H1 (cell line): ENCODE measurements at places on chromosomes 6 and 20. TPM values are rescaled to one million over a fixed set of nuclear protein-coding genes. Genes with fewer than 3 reads are reported as not detected.
A peak's percentile ranks its signal among the peaks of the same experiment; 100 is the strongest.

Gene SAPCD1
- 3.4 and 5.9 TPM in 2 replicates for total RNA-seq

Gene EDN1
- 1.1 and 1.2 TPM in 2 replicates for total RNA-seq

Gene FGD2
- 0.19 and 0.32 TPM in 2 replicates for total RNA-seq

Gene APOM
- total RNA-seq: 3.4 and 3.8 TPM in 2 replicates

Gene ALDH5A1
- 2.4 and 4.1 TPM in 2 replicates for total RNA-seq

Gene SPATA25
- 2.5 and 3.0 TPM in 2 replicates for total RNA-seq

Gene ZNF165
- 9.3 and 10.2 TPM in 2 replicates for total RNA-seq

Gene ZGPAT
- 21.4 and 24.9 TPM in 2 replicates for total RNA-seq

Gene MAFB
- total RNA-seq: 1.6 and 1.8 TPM in 2 replicates

Gene STX11
- total RNA-seq: 0.21 and 0.34 TPM in 2 replicates

- H3K27ac ChIP-seq: no peak overlapping the region
- H3K27me3 ChIP-seq: no peaks in the 10 kb centered on the region
- H3K36me3 ChIP-seq: no peaks in the 10 kb centered on the region
- H3K4me3 ChIP-seq: no peak overlapping the region
Observed at GRCh38 chr6:88637761-88638545, 325.5 kb downstream of the RNGTT start.

GRCh38 chr6:16836144-16836981, 75.1 kb upstream of the ATXN1 start:
- H3K27ac ChIP-seq: no peak overlapping the region
- H3K36me3 ChIP-seq: no peaks in the 10 kb centered on the region
- DNase-seq: no peak
- no peaks in the 10 kb centered on the region for H3K4me1 ChIP-seq
- H3K27me3 ChIP-seq: no peaks in the 10 kb centered on the region
- H3K4me3 ChIP-seq: no peak overlapping the region

- H3K27ac ChIP-seq: no peak overlapping the region
- H3K4me1 ChIP-seq: no peaks in the 10 kb centered on the region; the same call in none of the 2 replicates
- H3K4me3 ChIP-seq: no peak overlapping the region
- no peaks in the 10 kb centered on the region for H3K27me3 ChIP-seq
- no peaks in the 10 kb centered on the region for H3K36me3 ChIP-seq
Observed at GRCh38 chr6:17007749-17008148, 94.1 kb upstream of the STMND1 start.

DNA sequence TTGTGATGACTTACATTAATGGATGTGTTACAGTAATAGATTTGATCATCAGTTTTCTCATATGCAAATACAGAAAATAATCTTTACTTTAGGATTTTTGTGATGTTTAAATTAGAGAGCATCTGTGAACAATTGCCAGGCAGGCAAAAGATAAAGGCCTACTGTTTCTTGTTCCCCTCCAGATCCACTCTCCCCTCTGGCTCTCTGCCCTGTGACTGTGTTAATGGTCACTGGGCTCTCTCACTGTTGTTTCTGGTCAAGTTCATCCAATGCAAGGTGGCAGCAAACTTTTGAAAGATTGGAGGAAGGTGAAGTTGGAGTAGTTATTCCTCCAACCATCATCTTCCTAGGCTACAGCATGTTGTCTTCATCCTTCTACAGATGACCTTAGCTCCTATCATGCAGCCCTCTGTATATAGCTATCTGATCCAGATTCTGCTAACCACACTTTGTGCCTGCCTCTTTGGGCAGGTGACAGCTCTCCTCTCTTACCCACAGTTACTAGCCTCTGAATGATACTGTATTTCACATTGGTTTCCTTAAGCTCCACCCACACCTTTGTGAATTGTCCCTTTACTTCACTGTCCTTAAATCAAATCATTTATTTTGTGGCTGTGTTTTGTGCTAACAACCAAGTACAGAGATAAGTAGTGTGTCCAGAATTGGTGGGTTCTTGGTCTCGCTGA, 48.9 kb upstream of the ARG1 start:
- no peak overlapping the region for H3K27ac ChIP-seq
- DNase-seq: no peak
- H3K36me3 ChIP-seq: no peaks in the 10 kb centered on the region

DNA sequence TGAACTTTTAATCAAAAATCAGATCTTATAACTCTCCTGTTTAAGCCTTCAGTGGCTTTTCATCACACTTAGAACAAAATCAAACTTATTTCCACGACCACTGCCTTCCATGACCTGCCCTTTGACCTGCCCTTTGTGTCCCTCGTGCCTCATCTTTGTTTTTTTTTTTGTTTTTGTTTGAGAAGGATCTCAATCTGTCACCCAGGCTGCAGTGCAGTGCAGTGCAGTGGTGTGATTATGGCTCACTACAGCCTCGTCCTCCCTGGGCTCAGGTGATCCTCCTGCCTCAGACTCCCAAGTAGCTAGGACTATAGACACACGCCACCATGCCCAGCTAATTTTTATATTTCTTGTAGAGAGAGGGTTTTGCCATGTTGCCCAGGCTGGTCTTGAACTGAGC, 86.8 kb downstream of the CNBD2 start:
- peaks cover 10% of the 10 kb centered on the region for H3K4me1 ChIP-seq
- H3K36me3 ChIP-seq: no peaks in the 10 kb centered on the region
- no peak overlapping the region for H3K27ac ChIP-seq
- DNase-seq: no peak
- H3K4me3 ChIP-seq: no peak overlapping the region

GRCh38 chr6:131642565-131642964, 5.5 kb downstream of the ENPP3 start:
- H3K4me3 ChIP-seq: no peak overlapping the region
- H3K36me3 ChIP-seq: no peaks in the 10 kb centered on the region
- no peaks in the 10 kb centered on the region for H3K4me1 ChIP-seq
- no peaks in the 10 kb centered on the region for H3K27me3 ChIP-seq
- H3K27ac ChIP-seq: no peak overlapping the region

- no peak overlapping the region for H3K4me3 ChIP-seq
- peaks cover 12% of the 10 kb centered on the region for H3K4me1 ChIP-seq
- no peak for DNase-seq
- no peaks in the 10 kb centered on the region for H3K27me3 ChIP-seq
- H3K27ac ChIP-seq: no peak overlapping the region
Observed at GRCh38 chr6:40520084-40520483, 67.1 kb downstream of the LRFN2 start.

GRCh38 chr6:125656287-125656870, 93.1 kb upstream of the HEY2 start:
- no peak overlapping the region for H3K4me3 ChIP-seq
- H3K36me3 ChIP-seq: no peaks in the 10 kb centered on the region
- no peaks in the 10 kb centered on the region for H3K27me3 ChIP-seq
- no peaks in the 10 kb centered on the region for H3K4me1 ChIP-seq
- DNase-seq: no peak
- H3K27ac ChIP-seq: no peak overlapping the region

DNA sequence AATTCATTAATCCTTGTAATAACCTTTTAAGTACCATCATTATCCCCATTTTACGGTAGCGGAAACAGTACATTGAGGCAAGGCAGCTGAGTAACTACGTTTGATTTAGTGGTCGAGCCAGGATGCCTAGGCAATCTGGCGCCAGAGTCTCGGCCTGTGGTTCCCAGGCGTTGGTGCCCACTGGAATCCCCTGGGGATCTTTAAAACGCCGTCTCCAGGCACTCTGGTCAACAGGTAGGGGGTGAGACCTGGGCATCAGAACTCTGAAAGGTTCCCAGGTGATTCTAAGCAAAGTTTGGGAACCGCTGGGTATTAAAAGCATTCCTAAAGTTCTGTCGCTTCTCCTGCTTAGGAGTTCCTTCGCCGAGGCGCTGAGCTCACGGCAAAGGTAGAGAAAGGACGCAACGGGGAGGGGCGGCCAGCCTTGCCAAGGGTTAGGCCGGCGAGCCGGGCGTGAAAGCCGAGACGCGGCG, 939 bp downstream of the DTNBP1 start:
- H3K36me3 ChIP-seq: no peaks in the 10 kb centered on the region
- H3K4me3 ChIP-seq: peak overlapping the region; percentile 71
- DNase-seq: no peak
- H3K4me1 ChIP-seq: peaks cover 6% of the 10 kb centered on the region

DNA sequence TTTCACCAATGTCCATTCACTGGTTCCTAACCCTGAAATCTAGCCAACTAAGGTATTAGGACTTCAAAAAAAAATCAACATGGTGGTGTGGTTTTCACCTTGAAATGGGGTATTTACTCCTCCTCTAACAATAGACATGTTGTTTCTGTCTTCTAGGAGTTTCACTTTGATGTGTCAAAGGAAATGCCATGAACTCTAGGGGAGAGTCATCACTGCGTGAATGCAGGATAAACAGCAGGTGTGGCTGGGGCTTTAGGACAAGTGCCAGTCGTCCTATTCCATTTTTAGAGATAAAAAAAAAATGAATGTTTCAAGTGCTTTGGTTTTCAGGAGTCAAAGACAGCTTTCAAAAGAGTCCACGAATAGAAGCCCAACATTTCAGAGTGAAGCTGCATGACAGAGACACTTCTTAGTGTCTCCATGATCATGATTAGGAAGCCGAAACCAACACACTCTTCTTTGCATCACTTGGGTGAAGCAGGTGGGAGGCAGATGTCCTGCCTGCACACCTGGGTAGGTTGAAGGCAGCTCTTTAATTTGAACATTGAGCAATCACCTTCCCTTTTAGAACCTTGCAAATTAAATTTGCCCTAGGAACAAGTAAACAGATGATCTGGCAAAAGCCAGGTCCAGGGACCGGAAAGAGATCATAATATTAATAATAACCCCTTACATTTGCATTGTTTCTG, 328.5 kb upstream of the PRDM1 start:
- no peak overlapping the region for H3K27ac ChIP-seq
- H3K36me3 ChIP-seq: no peaks in the 10 kb centered on the region
- DNase-seq: no peak

DNA sequence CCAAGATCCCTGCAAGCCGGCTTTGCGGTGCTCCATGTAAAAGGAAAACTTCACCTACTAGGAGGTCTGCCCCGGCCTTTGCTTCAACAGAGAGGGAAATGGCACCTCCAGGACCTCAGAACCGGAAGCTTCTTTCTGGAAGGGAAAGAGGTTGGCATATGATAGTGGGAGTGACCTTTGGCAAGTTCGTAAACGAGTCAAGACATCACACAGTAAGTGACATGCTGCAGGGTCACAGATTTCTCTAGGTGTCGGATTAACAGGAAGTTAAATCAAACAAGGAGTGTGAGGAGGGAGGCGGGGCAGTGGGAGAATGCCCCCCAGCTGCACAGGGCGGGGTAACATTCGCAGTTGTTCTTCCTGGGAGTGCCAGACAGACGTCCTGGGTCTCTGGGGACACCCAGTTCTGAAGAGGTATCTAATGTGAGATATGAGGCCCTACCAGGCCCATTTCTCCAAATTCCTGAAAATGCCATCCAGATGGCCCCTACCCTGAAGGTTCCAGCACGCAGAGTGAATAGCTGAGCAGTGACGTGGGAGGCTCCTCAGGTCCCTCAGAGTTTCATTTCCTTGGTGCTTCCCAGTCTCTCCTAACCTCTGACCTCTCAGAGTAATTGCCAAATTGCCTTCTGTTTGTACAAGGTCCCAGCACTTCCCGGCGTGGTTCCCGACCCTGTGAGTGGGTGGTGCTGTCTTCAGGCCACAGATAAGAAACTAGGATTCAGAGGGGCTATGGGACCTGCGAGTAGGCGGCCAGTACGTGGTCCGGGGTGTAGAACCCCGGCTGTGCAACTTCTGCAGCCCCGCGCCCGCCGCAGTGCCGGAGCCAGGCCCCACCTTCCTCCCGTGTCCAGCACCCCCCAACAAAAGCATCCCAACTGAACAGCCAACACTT, 1.9 kb downstream of the RRBP1 start:
- peaks cover 9% of the 10 kb centered on the region for H3K4me1 ChIP-seq
- H3K27ac ChIP-seq: peak overlapping the region; percentile 14; the same call in 1 of the 2 replicates
- DNase-seq: no peak
- H3K27me3 ChIP-seq: no peaks in the 10 kb centered on the region

DNA sequence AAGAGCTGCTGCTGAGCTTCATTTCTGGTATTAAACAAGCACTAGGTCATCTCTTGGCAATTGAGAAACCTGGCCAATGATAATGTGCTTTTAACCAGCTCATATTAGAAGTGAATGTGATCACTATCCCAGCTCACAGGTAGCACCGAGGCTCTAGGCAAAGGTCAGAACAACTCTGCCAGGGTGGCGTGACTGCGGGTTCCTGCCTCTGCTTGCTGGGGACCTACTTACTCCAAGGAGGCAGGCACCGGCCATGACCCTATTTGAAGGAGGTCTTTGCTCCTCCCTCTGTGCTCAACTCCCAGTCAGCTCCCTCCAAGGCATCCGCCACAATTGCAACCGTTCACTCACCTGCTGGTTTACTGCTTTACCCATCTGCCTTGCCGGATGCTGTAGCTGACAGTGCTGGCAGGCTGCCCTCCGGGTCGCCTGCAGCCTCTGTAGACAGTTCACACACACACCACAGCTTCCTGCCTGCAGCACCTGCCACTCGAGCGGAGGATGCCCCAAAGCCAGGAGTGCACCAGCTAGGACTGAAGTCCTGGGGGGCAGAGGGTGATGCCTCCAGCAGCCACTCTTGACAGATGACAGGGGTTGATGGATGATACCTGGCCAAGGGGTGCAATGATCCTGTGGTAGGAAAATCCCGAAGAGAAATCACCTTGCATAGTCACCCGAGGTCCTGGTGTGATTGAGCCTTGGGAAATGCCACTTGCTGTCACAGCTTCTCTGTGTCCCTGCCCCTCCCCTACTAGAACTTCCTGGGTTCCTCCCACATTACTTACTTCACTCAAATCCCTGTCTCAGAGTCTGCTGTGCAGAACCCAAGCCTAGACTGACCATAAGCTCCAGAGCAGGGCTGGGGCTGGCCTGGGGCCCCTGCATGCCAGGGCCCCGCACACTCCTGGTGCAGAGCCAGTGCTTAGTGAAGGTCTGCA, 8.8 kb upstream of the VSX1 start:
- no peak overlapping the region for H3K27ac ChIP-seq
- H3K4me3 ChIP-seq: no peak overlapping the region
- no peaks in the 10 kb centered on the region for H3K36me3 ChIP-seq
- peaks cover 26% of the 10 kb centered on the region for H3K27me3 ChIP-seq
- DNase-seq: no peak

DNA sequence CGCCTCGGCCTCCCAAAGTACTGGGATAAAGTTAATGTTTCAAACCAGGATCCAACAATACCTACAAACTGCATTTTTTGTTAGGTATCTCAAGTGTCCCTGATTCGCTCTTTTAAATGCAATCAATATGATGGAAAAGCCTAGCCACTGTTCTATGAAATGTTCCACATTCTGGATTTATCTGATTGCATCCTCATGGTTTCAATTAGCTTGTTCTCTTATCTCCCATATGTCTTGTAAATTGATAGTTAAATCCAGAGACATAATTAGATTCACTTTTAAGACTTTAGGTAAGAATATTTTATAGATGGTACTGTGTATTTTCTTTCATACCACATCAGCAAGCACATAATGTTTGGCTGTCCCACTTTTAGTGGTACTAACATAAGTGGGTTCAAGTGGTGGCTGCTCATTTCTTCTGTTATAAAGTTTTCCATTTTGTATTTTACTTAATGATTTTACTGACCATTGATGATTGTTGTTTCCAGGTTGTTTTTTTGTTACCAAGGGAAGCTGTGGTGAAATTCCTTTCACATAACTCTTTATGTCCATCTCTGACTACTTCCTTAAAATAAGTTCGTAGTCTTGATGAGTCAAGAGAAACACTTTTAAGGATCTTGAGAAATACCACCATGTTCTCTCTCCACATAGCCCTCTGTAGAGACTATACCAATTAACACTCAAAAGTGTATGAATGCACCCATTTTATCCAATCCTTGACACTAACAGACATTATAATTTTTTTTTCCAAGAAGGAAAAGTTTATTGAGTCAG, 40.5 kb downstream of the RNGTT start:
- peaks cover 5% of the 10 kb centered on the region; the same call in 1 of the 2 replicates for H3K36me3 ChIP-seq
- no peak overlapping the region for H3K27ac ChIP-seq
- H3K27me3 ChIP-seq: no peaks in the 10 kb centered on the region
- H3K4me3 ChIP-seq: no peak overlapping the region
- DNase-seq: no peak
